Omental fat pad (tissue), 4 donors: ENCODE measurements at places on chromosomes 2 and 18.

- no peak for DNase-seq
These were observed 84.6 kb downstream of the MAIP1 start for GRCh38 chr2:200039724-200040650.

DNA sequence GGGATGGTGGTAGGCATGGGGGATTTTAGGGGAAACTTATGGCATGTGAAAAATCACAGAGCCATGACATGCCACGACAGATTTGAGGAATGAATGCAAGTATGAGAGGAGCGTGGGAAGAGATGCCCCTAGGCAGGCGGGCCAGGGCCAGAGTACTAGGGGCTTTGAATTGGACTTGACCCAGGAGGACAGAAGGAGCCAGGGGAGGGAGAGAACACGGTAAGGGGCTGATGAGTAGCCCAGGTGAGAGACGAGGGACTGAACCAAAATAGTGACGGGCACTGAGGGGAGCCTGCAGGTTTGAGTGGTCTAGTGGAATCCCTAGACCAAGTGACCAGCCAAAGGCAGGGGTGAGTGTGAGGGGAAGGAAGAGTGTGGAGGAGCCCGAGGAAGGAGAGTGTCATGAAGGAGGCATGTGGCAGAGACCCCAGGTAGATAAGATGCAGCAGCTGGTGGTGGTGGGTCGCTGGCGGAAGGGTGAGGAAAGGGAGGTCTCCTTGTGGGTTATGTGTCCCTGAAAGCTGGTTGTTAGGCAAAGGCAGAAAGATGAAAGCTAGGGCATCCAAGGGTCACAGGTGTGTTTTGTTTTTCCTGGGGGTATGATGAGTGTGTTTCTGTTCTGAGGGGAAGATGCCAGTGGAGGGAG is 48.7 kb downstream of the ZBTB7C start:
- DNase-seq = no peak

- no peak for DNase-seq
These were observed 282.5 kb upstream of the KYNU start for GRCh38 chr2:142594935-142595334.

DNA sequence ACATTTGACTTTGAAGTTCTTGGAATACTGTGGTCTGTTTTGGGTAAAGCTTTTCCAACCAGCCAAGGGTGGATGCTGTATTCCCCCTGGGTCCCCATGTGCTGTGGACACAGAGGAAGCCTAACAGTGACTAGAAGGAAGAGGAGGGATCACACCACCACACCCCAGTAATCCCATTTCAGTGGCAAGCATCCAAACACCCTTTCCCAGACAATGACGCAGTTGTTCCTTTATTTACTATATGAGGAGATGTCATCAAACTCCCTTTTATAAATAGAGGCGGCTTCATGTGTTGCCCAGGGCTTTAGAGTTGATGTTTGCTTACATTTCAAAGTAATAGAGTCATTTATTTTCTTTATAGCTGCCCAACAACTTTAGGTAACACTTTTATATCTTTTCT is 959.4 kb upstream of the GYPC start:
- no peak for DNase-seq

- DNase-seq = no peak
These were observed 2.9 kb downstream of the LRATD1 start for GRCh38 chr2:14635391-14635871.

- DNase-seq = no peak
These were observed 285.9 kb downstream of the FBXO15 start for GRCh38 chr18:73861771-73862170.

- DNase-seq = no peak
These were observed 152.8 kb downstream of the TMEM18 start for GRCh38 chr2:524442-524841.
